ENCODE measurements at places on chromosomes 6 and 20.

DNA sequence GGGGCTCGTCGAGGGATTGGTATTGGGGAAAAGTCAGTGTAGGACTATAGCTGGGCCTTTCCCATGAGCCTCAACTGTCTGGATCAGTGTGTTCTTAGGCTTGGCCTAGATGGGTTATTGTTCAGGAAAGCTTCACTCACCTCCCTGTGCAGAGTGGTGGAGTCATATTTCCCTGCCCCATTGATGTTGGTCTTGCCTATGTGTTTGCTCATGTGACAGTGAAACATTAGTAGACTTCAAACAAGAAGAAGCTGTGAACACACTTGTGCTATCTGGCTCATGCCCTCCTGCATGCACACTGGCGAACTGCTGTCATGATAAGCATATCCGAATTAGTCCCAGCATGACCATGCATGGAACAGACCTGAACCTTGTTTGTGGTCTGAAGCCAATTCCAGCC, 171.1 kb downstream of the DHX35 start:
- no peak for DNase-seq

DNA sequence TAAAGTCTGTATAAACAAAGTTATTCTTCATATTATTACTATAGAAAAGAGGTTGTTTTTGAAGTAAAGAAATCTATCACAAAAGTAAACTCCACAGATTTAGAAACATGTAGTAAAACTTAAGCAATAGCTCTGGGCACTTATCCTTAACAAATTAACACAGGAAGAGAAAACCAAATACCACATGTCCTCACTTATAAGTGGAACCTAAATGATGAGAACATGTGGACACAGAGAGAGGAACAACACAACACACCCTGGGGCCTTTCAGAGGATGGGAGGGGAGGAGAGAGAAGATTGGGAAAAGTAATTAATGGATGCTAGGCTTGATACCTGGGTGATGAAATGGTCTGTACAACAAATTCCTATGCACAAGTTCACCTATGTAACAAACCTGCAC, 57.2 kb downstream of the C6orf58 start:
- no peak for DNase-seq

- peak; percentile 97 for DNase-seq
These were observed 136.7 kb downstream of the HFE start for GRCh38 chr6:26223650-26224546.

DNA sequence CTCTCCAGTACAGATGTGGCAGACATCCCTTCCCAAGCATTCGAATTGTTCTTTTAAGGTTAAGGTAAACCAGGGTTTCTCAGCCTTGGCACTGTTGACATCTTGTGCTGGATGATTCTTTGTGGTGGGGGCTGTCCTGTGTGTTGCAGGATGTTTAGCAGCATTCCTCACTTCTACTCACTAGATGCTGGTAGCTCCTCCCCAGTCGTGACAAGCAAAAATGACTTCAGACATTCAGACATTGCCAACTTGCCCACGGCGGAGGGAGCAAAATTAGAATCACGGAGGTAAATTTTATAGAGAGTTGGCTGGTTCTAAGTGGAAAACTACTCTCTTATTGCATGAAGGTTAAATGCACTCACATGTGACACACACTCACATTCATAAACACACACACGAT, 188.7 kb downstream of the GMPR start:
- DNase-seq, result no peak

GRCh38 chr6:165486183-165487137, 176.6 kb downstream of the PDE10A start:
- DNase-seq, result peak; percentile 82

GRCh38 chr6:90004511-90004910, 110.2 kb downstream of the GJA10 start:
- DNase-seq, result no peak

DNA sequence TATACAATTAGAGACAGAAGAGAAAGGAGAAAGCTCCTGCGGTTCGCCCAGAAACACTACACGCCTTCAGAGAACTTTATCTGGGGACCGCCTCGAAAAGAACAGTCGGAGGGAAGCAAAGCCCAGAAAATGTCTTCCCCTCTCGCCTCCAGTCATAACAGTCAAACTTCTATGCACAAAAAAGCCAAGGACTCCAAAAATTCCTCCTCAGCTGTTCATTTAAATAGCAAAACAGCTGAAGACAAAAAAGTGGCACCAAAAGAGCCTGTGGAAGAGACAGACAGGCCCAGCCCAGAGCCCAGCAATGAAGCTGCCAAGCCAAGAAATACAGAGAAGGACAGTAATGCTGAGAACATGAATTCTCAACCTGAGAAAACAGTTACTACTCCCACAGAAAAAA, 12.9 kb downstream of the OGFRL1 start:
- DNase-seq, result no peak

GRCh38 chr20:16563066-16563806, 10.0 kb downstream of the KIF16B start:
- DNase-seq, result no peak

DNA sequence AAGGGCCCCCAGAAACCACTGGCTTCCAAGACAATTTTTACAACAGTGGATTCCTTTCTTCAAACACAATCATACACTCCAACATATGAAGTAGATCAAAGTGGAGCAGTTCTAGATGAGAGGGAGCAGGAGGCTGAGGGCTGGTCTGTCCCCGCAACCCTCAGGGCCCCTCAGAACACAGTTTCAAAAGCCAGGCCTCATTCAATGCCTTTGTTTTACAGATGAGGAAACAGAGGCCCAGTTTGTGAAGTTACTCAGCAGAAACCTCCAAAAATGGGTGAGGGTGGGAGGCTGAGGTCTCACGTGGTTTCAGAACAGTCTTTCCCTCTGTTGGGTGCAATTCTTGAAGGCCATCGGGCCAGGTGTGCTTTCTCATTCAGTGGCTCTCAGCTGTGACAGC, 134.9 kb downstream of the SCML4 start:
- DNase-seq, result no peak

- DNase-seq, result peak; percentile 60
These were observed 7.7 kb upstream of the CLIC5 start for GRCh38 chr6:46023216-46023915.

DNA sequence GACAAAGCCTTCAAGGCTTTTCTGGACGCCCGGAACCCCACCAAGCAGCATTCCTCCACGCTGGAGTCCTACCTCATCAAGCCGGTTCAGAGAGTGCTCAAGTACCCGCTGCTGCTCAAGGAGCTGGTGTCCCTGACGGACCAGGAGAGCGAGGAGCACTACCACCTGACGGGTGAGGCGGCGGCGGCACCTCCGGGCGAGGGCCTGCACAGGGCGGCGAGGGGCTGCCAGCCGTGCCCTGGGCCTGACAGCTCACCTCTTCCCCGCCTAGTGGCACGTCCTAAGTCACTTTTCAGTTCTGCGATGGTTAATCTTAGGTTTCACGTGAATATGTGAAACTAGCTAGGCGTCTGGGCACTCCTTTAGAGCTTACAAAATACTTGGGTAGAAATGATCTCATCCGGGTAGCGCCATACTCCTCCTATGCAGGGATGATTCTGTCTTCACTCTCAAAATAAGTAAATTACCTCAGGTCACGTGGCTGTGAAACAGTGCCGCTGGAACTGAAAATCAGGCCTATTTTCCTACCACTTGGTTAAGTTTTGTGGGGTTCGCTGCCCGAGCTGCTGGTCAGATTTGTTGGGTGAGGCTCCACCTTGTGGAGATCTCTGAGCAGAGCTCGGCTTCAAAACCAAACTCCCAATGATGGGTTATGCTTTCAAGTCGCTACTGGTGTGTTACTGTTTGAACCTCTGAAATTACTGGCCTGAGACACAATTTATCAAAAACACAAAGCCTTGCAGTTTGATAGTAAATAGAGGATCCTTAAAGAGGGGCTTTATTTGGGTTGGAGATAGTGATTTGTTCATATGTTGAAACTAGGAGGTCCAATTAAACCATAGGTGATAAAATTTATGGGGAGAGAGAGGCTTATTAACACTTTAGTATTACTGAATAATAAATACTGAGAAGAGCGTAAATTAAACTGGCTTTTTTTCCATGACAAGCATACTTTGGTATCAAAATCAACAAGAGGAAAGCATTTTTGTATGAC, 15.5 kb upstream of the CLDN20 start:
- DNase-seq, result peak; percentile 93

- DNase-seq, result peak; percentile 52
These were observed 118.9 kb upstream of the SMLR1 start for GRCh38 chr6:130708338-130708737.
